ENCODE measurements at places on chromosomes 16 and 17.

DNA sequence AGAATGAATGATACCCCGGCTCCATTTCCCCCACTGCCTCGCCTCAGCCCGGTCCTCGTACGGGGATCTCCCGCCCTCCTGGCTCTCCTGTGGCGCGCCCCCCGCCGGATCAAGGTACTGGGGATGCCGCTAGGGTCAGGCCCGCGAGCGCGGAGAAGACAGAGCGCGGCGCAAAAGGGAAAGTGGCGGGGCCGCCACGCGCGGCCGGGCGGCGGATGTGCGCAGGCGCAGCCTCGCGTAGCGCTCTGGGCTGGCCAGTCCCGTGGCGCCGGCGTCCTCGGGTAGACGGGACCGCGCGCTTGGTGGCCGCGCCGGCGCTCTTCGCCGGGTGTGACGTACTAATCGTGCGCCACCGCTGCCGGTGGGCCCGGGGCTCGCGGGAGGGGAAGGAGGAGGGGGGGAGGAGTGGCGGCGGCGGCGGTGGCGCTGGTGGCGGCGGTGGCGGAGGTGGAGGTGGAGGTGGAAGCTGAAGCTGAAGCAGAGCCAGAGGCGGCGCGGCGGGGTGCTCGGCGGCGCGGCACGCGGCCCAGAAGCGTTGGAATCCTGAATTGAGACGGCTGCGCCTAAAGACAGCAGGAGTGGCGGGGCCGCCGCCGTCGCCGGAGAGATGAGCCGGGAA, at the start of gene SENP3:
Gene SENP3 (plus strand): TSS at position 331 of the 619 bp plus-strand sequence. CDS start 1,158 bp downstream, outside the sequence.
- peak; percentile 90 for DNase-seq

DNA sequence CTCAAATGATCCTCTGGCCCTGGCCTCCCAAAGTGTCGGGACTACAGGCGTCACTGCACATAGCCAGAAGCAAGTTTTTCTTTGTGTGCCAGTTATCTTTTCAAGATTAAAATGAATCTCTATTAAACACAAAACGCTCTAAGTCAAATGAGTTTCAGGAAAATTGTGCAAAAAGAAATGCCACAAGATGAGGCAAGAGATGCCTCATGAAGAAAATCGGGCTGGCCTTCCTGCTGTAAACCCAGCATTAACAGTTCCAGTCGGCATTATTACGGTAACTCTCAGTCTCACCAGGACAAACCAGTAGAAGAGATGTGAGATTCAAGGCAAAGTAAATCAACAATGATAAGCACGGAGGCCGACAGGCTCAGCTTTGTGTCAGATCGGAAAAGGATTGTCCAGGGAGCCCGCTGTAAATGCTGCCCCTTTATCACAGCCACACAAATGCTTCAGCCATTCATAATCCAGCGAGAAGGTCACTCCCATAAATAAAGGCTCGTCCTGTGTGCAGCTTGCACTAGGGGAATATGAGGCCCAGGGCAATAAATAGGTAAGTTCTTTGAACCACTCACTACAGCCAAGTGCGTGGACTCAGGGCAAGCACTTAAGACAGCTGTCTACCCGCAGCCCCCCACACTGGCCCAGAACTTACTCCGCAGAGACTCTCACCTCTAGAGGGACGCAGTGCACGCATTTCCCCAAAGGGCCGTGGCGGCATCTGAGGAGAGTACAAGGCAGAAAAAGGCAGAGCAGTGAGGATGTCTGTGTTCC, 27.2 kb downstream of the NPLOC4 start:
- no peak for DNase-seq

- DNase-seq = no peak
These were observed 55.9 kb downstream of the CDK12 start for GRCh38 chr17:39517224-39517623.

- no peak for DNase-seq
These were observed 806 bp downstream of the MRM1 start for GRCh38 chr17:36602030-36602748.

DNA sequence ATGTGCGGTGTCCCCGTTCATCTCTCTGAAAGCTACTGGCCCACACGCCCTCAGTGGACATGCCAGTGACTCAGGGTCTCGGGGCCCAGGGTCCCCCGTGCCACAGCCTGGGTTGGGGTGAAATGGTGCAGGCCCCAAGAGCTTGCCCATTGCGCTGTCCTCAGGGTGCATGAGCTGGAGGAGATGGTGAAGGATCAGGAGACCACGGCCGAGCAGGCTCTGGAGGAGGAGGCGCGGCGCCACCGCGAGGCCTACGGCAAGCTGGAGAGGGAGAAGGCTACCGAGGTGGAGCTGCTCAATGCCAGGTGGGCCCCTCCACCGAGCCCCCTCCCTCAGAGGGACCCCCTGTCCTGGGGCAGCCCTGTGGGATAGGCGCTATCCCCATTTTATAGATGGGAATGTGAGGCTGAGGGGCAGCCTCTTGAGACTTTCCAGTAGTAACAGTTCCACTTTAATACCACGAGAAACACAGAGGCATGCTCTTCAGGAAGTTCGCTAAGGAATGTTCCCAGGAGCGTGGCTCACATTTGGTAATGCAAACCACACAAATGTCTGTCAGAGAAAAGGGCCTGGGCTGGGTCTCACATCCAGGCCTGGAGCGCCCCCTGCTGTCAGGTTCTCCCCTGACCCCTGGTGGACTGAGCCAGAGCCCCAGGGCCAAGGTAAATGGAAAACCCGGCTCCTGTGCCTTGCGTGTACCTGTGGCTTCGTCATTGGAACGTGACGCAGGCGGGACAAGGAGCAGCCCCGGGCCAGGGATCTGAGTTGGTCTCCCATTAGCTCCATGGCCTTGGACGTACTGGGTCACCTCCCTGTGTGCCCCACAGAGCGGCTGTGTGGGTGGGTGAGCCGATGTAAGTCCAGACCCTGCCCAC, 133.7 kb downstream of the RAB11FIP4 start:
- peak; percentile 79 for DNase-seq

GRCh38 chr16:49284962-49285361, 3.3 kb upstream of the CBLN1 start:
- DNase-seq = no peak

DNA sequence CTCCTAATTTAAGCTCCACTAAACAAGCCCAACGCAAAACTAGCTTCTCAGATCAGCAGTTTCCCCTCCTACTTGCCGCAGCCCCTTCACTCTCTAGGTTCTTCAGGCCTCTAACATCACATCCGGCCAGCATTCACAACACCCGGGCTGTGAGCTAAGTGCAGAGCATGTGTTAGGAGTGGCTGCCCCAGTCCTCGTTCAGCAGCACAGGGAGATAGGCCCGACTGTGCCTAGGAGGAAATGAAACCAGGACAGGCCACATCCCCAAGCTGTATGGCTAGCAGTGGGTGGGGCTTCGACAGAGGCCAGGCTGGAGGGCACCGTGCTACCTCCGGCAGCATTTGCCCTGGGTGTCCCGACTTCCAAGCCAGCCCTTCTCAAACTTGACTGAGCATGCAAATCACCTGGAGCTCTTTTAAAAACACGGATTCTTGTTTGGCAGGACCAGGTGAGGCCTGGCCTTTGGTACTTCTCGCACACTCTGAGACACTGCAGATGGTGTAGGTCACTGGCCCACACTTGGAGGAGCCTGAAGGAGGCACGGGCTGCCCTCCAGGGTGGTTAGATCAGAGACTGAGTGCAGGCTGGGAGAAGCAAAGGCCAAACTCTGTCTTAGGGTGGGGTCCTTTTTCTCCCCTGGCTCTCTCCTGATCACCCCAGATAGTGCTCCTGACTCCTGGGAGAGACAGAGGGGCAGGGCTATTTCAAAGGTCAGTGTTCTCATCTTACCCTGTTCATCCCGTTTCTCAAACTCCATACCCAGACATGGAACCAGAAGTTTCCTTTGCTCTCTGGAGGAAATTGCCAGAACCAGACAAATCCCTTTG, 202.0 kb downstream of the C16orf78 start:
- DNase-seq = no peak

DNA sequence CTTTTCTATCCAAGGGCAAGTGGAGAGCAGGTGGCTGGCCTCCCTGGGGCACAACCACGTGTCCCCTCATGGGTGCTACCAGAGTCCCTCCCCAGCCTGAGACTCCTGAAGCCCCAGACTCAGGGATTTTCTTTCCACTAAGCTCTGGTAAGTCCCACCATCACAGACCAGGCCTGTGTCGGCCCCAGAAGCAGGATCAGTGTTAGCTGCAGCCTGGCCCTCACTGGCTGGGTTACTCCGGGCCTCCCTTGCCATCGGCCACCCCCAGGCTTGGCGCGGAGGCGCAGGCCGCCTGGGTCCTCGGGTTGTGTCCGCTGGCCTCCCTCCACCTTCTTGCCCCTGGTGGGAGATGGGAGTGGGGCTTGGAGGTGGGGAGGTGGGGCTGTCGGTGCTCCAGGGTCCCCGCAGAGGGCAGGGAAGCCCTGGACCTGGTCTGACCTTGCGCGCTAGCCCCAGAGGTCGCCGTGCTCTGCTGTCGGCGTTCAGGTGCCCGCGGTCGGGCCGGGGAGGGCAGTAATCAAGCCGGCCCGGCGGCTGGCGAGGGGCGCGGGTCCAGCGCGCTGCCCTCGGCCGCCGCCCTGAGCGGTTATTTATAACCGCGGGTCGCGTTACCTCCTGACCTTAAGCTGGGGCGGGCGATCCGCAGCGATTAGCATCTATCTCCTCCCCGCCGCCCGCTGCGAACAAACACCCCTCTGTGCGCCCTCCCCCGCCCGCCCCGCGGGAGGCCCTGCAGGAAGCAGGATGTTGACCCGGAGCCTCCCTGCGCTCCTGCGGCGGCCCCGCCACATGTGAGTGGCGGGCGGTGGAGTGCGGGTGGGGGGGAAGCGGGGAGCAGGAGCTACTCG, 78.1 kb upstream of the TOB1 start:
- peak; percentile 72 for DNase-seq

GRCh38 chr16:84844049-84844350, 24.2 kb downstream of the CRISPLD2 start:
- DNase-seq = no peak

- no peak for DNase-seq
These were observed 7.0 kb downstream of the IRX6 start for GRCh38 chr16:55330781-55331647.
